ENCODE measurements at places on chromosomes 11 and 22.
A peak's percentile ranks its signal among the peaks of the same experiment; 100 is the strongest.

DNA sequence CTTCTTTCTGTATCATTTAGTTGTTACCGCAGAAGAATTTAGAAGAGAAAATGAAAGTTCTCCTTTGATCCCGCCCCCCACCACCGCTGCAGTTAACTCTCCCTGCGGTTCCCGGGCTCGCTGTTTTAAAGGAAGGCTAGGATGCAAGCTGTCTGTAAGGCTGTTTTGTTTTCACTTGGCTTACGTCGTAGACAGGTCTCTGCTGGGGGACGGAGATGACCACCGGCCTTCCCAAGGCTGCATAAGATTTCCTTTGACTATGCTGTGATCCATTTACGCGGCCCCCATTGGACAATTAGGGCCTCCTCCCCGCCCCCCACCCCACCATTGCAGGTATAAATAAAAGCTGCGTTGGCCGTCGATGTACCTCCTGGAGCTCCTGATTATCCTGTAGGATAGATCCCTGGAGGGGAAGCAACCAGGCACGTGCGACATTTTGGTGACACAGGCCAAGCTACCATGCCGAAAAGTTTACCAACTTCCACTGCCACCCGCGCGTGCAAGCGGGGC lies 1.4 kb upstream of the CPT1A start:
- peak; percentile 46 for DNase-seq

DNA sequence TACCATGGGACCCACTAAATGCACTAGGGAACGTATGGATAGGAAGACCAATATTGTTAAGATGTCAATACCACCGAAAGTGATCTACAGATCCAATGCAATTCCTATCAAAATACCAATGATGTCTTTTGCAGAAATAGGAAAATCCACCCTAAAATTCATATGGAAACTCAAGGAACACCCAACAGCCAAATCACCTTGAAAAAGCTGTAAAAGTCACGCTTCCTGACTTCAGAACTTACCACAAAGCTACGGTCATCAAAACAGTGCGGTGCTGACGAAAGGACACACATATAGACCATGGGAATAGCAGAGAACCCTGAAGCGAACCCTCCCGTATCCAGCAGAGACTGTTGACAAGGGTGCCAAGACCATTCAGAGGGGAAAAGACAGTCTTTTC lies 20.5 kb downstream of the BRD1 start:
- DNase-seq, result no peak

DNA sequence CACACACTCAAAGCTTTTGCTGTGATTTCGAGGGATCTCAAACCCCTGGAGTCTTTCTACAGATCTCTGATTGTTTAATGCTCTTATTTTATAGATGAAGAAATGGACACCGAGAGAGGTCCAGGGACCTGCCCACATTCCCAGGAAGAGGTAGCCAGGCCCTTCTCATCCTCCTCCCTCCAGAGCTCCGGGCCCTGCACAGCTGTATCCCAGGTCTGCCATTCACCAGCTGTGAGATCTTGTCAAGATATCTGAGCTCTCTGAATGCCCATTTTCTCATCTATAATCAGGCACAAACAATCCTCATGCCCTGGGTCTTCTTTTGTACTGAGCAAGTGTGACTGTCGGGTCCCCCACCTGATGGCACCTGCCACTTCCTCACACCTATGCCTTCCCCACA lies 98.2 kb upstream of the ALX4 start:
- DNase-seq, result no peak

DNA sequence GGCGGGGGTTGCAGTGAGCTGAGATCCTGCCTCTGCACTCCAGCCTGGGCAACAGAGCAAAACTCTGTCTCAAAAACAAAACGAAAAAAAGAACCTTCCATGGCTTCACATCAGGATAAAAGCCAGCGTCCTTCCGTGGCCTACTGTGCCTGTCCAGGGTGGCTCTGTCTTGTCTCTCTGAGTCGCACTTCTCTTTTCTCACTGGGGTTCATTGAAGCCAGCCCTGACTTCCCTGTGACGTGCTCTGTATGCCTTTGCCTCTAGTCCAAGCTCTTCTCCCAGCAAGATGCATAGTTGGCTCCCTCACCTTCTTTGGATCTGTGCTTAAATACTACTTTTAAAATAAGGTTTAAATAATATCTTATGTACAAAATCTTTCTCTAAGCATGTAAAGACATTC lies 11.6 kb downstream of the ATXN10 start:
- DNase-seq, result no peak

- no peak for DNase-seq
Measured at GRCh38 chr11:130269326-130269943, 45.3 kb downstream of the ZBTB44 start.

GRCh38 chr11:22520521-22520920 lies 105.1 kb downstream of the FANCF start:
- DNase-seq, result no peak

- DNase-seq, result no peak
Measured at GRCh38 chr11:114359342-114359741, 41.0 kb downstream of the C11orf71 start.

DNA sequence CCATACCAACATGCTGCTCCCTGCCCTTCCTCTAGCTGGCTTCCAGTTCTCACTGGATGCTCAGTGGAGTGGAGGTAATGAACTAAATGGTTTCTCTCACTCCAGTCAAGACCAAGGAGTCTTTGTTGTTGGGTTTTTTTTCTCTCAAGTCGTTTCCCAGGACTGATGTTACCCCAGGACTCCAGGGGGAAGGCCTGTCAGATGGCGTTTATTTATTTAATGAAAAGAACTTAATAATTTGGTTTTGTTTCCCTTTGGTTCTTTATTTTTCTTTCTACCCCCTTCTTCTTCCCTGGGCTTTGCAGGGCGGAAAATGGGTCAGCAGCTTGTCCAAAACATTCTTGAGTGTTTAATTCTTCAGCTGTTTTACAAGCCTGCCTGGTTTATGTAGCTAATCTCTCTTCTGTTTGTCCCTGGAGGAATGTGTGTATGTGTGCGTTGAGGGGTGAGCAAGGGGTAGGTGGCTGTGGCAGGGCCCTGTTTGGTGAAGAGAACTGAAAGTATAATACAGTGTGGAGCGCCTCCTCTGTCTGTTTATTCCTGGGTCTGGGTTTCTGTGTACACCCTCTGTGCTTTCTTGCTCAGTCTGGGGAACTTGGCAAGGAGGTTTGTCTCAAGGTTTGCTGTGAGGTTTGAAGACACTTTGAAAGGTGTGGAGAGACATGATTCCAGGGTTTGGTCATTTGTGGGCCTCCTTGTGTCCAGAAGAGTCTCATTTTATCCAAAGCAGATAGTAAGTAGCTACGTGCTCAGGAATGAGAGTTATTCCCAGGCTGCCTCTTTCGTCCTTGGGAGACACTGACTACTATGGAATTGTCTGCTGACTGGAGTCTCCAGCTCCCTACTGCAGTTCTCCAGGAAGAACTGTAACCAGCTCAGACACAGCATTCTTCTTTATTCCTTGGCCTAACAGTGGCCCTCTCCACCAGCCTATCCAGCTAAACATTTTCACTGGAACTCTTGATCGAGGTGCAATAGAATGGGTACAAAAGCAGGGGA lies 175.5 kb downstream of the ADAMTS15 start:
- DNase-seq, result no peak

DNA sequence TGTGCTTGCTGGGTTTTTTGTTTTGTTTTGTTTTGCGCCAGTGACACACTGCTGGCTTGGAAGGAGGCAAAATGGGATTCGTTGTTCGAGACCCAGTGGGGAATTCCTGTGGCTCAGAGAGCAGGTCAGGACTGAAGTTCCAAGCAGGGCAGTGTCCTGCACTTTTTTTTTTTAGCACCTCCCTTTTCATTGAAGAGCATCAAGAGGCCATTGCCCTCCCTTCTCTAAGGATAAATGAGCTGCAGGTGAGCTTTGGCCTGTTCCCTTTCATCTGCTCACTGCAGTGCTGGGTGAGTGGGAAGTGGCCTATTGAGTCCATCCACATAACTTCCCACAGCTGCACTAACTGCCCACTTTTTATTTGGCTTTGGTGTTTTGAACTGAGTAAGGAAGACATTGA lies 87.8 kb downstream of the ARHGAP42 start:
- no peak for DNase-seq

- no peak for DNase-seq
Measured at GRCh38 chr11:13214276-13214675, 63.3 kb upstream of the BMAL1 start.

DNA sequence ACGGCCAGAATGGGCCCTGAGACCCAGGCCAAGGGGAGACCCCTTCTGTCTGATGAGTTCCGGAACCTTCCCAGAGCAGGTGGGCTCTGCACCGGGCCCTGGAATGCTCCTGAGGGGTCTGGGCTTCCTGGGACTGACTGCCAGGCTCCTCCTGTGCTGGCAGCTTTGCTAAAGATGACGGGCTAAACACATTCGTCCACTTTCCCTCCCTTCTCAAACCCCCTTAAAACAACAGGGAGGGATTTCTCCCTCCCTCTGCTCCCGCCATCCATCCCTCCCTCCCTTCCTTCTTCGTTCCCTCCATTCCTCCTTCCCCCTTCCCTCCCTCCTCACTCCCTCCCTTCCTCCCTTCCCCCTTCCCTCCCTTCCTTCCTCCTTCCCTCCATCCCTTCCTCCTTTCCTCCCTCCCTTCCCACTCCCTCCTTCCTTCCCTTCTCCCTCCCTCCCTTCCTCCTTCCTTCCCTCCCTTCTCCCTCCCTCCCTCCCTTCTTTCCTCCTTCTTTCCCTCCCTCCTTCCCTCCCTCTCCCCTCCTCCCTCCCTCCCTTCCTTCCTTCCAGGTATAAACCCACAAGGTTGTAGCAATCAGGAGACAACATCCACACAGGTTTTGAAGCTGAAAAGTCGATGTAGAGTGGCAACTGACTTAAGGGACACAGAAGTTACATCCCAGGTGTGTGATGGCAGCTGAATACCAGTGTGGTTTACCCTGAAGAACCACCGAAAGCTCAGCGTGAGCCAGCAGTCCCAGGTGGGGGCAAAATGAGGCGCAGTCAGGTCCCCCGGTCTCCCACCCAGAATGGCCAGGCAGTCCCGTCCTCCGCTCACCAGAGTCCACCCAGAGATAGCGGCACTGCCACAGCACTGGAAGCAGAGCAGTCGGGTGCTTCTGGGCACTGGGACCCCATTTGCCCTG lies 18.8 kb upstream of the MGAT3 start:
- no peak for DNase-seq

GRCh38 chr22:17792854-17793434 lies 18.7 kb upstream of the BID start:
- DNase-seq, result no peak

DNA sequence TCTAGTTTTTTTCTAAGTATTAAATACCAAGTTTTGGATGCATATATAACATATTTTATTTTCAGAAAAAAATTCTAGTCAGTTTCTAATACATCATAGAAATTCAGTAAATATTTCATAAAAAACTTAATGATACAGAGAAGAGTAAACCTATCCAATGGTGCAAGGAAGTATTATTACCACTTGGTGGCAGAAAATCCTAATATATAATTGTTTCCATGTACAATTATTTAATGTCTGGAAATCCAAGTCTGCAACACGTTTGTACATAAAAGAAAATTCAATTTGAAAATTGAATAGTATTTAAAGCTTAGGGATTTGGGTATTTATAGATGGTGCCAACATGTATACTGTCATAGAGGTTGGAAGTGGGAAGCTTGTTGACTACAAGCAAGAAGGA lies 127.0 kb downstream of the TRPC6 start:
- no peak for DNase-seq

- DNase-seq, result no peak
Measured at GRCh38 chr11:97729546-97730272, 1291.0 kb upstream of the CNTN5 start.

GRCh38 chr11:93775289-93775688 lies 8.8 kb upstream of the MED17 start:
- no peak for DNase-seq

DNA sequence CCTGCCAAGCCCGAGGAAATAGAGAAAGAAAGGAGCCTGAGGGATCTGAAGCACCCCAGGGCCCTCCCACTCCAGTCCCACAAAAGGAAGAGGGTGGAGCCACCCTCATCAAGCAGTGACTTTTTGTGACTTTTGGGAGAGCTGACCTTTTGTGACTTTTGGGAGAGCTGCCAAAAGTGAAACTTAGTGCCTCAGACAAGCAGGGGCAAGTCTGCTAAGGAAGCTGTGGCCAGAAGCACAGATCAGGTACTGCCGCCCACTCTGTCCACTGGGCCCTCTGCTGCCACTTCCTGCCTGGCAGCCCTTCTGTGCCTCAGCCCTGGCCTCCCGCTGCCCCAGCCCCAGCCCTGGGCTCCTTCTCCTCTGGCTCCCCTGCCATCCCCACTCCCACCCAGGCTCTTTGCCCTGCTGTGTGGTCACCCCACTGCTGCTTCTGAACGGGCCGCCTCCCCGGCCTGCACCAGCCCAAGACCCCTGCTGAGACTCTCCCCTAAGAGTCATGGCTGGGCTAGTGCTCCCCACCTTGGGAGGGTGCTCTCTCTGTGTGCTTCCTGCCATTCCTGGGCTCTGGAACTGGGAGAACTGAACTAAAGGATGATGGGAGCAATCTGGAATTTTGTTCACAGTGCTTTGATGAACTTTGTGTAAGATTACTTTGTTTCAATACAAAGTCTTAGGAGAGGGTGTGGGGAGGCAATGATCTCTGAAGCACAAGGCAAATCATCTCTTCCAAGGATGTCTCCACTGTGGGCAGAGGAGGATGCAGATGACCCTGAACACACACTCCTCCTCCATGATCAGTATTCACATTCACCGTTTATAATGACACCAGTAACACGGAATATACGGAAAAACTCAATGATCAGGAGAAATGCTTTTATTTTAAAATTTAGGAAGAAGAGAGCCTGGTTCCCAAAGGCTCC lies at the start of gene APOBEC3H:
APOBEC3H (plus strand) TSS at position 147 of the 923 bp plus-strand sequence. CDS start 3,035 bp downstream, outside the sequence.
- DNase-seq, result no peak

DNA sequence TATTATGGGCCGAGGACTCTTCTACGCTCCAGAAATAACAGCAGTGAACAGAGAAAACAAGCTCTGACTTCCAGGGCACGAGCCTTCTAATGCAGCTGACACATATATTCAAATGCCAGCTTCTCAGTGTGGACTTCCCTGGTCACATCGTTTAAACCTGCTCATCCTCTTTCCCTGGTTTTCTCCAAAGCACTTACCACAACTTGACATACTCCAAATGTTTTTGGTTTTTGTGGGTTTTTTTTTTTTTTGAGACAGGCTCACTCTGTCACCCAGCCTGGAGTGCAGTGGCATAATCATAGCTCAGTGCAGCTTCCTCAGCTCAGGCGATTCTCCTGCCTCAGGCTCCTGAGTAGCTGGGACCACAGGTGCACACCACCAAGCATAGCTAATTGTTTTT lies 105.5 kb downstream of the MICAL3 start:
- no peak for DNase-seq
